ENCODE measurements at places on chromosomes 7 and 10.

DNA sequence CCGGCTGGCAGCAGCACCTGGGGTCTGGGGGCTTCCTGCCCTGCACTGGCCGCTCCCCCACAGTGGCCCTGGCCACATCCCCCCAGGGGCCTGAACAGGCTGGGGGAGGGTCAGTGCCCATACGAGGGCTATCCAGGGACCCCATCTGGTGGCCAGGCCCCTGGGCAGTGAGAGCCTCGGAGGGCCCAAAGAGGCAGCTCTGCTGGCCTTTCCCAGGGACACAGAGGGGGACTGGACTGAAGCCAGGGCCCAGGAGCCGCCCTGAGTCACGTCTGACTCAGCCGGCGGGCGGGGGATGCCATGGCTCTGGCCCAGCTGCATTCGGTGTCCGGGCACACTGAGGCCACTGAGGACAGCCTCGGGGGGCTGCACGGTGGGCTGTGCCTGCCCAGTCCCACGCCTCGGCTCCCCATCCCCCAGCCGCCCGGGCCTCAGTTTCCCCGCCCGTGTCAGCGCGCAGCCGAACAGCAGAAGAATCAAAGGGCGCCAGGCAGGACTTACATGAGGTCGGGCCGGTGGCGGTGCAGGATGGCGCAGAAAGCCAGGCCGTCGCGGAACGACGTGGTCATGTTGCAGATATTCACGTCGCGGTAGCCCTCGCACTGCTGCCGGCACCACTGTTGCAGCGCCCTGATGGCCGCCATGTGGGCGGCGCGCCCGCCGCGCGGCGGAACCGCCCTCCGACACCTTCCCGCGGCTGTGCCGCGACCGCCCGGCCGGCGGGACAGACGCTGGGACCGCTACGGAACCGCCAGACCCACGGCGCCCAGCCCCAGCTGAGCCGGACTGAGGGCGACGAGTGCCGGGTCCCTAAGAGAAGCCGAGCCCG lies at the start of gene MICALL2:
Gene MICALL2, minus strand, starts transcription at position 788 of the 829 bp plus-strand sequence. Its CDS starts 144 bp downstream, at position 644.
- DNase-seq, result peak; percentile 39

GRCh38 chr7:73451780-73452398 lies 18.3 kb downstream of the FZD9 start:
- DNase-seq, result no peak

- DNase-seq, result peak; percentile 10
Measured at GRCh38 chr10:124588736-124589490, 127.3 kb downstream of the LHPP start.

- no peak for DNase-seq
Measured at GRCh38 chr7:140284062-140284461, 107.3 kb upstream of the KDM7A start.

DNA sequence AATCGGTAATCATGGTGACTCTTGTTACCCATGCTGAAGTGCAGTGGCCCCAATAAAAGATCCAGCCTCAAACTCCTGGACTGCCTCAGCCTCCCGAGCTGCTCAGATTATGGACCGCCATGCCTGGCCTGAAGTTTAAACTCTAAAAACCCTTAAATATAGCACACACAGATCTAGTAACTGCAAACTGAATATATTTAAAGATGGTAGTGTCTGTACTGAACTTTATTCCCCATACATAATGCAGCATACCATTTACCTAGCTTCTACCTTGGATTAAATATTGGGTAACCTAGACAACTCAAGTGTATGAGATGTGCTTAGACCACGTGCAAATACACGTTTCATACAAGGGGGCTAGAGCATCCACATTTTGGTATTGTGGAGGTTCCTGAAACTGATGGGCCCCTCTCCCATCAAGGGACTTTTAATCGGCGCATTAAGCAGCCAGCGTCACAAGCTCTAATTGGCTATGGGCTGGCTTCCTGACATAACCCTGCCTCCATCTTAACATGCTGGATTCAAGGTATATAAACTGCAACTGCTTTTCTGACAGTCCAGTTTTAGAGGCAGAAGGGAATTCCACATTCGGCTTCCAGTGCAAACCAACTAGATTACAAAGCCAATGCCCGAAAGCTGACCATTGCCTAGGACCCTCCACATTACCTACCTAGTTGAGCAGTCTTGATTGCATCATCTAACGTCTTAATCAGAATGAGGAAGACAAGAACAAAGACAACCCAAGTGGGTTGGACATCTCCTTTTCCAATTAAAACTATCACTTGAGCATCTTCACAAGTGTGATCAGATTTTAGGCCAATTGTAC lies 13.0 kb downstream of the HNRNPA2B1 start:
- DNase-seq, result no peak

- DNase-seq, result no peak
Measured at GRCh38 chr7:92158660-92159575, 20.0 kb downstream of the LRRD1 start.

DNA sequence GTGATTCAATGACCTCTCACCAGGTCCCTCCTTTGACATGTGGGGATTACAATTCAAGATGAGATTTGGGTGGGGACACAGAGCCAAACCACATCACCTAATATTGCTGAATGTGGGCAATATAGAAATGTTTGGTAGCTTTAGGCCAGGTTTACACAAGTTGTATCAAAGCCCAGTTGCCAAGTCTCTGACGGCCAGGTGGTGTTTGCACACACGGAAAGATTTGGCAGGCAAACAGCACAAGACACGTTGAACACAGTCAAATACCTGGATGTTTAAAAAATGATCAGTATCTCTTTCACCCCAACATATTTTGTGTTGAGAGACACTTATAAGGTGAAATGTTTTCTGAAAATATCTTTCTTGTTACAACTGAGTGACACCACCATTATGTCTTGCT lies 294.4 kb upstream of the MKI67 start:
- no peak for DNase-seq

DNA sequence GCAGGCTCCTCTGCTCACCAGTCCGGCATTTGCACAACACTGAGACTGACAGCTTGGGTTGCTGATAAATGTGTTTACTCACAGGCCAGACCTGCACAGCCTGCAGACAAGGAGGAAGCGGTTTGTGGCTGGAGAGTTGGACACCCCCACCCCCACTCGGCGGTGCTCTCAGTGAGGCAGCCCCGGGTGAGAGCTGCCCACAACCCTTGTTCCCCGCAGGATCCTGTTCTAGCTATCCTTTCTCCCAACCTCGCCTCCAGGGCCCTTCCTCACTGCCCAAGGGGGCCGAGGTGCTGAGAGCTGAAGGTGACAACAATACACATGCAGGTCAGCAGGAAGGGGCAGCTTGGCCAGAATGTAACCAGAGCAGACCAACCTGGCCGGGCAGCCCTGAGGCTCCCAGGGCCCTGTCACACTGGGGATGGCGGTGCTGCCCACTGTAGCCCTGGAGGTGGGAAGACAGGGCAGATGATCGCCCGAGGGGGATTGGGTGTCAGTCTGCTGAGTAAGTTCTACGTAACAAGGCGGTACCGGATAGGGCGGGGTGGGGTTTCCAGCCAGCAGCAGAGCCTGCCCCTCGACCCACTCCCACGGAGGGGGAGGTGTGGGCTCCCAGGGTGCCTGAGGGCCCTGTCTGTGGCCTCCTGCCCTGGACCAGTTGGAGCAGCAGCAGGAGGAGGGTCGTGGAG lies 2.1 kb upstream of the ADAM8 start:
- peak; percentile 52 for DNase-seq

GRCh38 chr10:3245395-3245794 lies 72.8 kb upstream of the PITRM1 start:
- DNase-seq, result no peak

DNA sequence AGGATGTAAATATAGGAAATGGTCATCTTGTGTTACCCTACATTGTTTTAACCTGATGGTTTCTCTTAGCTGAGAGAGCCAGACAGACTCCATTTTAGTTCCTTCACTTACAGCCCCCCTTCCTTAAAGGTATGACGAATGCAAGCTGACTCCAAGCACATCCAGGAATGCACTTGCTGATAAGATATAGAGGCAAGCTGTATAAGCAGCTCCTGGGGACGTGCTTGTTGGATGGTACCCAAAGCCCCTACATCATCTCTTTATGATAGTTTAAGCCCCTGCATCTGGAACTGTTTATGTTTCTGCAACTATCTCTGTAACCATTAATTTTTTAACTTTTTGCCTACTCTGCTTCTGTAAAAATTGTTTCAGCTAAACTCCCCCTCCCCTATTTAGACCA lies 41.7 kb downstream of the ZNF25 start:
- DNase-seq, result no peak

- no peak for DNase-seq
Measured at GRCh38 chr10:60906411-60906810, 37.6 kb downstream of the RHOBTB1 start.

GRCh38 chr7:119900996-119901672 lies 371.8 kb upstream of the KCND2 start:
- DNase-seq, result no peak
